ENCODE measurements at places on chromosomes 4 and X.

DNA sequence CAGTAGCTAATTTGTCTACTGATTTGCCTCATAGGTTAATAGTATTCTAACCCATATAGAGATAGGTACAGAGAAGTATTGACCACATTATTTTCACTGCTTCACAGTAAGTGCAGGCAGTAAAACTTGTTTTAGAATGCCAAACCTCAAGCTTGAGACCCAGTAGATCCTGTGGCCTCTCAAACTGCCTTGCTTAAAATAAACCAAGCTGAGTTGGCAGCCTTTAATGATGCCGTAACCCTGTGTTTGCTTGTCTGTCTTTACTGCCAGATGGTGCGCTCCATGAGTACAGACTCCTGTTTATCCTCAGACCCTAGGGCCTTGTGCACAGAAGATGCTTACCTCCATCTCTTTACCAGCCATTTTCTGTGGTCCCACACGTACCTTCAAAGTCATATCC is 50.8 kb downstream of the ANXA3 start:
- no peak for DNase-seq
- peaks cover 8% of the 10 kb centered on the region for H3K36me3 ChIP-seq
- no peaks in the 10 kb centered on the region for H3K4me1 ChIP-seq
- H3K27me3 ChIP-seq = no peaks in the 10 kb centered on the region

DNA sequence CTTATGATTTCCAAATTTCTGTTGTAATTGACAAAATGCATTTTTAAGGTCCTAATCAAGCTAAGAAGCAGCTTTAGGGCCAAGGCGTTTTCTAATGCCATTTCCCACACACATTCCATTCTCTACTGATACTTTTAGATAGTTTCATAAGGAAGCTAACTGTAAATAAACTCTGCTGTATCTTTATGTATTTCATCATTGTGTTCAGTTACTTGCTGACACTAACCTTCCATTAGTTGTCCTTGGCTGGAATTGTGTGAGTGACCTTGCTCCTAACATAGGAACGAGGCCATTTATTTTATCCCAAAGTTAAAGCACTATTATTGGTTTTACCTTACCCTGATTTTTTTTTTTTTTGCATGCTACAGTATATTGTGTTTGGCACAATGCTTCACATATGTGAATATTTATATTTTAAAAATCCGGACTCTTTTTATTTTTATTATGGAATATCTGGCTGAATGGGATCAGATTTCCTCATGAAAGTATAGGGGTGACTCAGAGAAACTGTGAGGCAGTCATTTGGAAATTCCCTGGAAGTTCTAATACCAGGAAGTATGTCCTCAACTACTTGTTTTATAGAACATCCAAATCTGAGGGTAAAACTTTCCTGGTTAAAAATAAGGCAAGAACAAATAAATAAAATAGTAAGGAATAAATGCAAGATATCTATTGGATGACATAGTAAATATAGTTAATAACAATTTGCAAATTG is 62.7 kb upstream of the SORBS2 start:
- H3K4me1 ChIP-seq = no peaks in the 10 kb centered on the region
- H3K36me3 ChIP-seq = no peaks in the 10 kb centered on the region
- no peaks in the 10 kb centered on the region for H3K27me3 ChIP-seq
- no peak for DNase-seq
- no peak overlapping the region for H3K27ac ChIP-seq

DNA sequence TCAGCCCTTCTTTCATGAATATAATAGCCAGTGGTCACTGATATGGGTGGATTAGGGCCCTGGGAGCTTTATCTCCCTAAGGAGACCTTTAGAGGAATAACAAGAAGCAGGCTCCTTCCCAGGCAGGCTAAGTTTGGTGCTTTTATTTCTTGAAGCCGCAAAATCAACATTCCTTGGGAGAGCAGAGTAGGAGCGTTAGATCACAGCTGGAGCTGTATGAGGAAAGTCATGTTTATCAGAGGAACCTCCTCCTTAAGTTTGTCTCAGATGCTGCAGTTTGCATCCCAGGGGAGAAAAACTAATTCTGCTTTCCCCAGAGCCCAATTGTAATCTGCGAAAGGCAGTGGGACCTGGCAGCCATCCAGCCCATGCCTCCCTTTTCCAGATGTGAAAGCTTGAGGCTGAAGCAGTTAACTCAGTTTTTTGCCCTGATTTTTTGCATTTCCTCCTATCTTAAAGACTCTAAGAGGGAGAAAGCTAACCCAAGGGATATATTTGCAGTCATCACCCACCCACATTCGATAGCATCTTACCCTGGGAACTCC is 186.0 kb upstream of the FRMPD4 start:
- no peak overlapping the region for H3K4me3 ChIP-seq
- no peaks in the 10 kb centered on the region for H3K4me1 ChIP-seq
- H3K36me3 ChIP-seq = peaks cover 2% of the 10 kb centered on the region
- H3K27me3 ChIP-seq = no peaks in the 10 kb centered on the region

GRCh38 chr4:2963966-2964471 is 648 bp downstream of the GRK4 start:
- no peaks in the 10 kb centered on the region for H3K27me3 ChIP-seq
- H3K4me1 ChIP-seq = no peaks in the 10 kb centered on the region
- H3K4me3 ChIP-seq = peak overlapping the region; percentile 82

DNA sequence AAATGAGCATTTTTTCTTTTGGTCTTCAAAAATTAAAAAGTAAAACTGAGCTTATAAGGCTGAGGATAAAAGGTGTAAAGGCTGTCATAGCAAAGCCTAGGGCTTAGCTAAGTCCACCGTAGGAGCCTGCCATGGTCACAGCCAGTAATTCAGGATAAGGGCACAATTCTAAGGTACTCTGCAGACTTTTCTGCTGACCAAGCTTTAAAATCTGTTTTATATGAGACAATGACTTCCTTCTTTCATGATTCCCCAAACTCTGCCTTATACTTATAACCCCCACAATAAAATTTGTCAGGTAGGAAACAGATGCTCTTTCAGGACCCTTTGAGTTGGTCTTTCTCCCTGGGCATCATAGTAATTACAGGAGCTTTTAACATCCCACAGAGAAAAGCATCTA is 138.5 kb downstream of the COL4A6 start:
- no peak overlapping the region for H3K4me3 ChIP-seq
- no peak for DNase-seq
- no peaks in the 10 kb centered on the region for H3K36me3 ChIP-seq
- no peak overlapping the region for H3K27ac ChIP-seq
- H3K4me1 ChIP-seq = peaks cover 7% of the 10 kb centered on the region

GRCh38 chr4:18441203-18441590 is 419.6 kb upstream of the LCORL start:
- no peak for DNase-seq
- no peaks in the 10 kb centered on the region for H3K27me3 ChIP-seq
- H3K4me1 ChIP-seq = no peaks in the 10 kb centered on the region
- H3K27ac ChIP-seq = no peak overlapping the region
- H3K4me3 ChIP-seq = no peak overlapping the region

DNA sequence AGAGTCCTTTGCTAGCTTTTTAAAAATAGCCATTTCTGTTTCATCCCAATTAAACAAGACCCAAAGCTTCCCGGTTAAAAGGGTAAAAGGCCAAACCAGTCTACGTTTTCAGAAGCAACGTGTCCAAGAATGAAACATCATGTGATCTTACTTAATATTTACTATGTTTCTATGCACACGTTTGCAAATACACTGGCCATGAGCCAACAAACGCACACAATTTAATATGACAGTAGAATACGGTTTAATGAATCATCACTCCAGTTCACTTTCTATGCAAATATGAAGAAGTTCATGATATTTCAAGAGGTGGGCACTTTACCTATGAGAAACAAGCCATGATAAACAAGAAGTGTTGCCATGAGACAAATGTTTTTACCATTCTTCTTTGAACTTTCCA is 4.3 kb downstream of the NR0B1 start:
- H3K27ac ChIP-seq = no peak overlapping the region
- DNase-seq = no peak
- no peaks in the 10 kb centered on the region for H3K36me3 ChIP-seq
- peaks cover 7% of the 10 kb centered on the region for H3K4me1 ChIP-seq
- H3K4me3 ChIP-seq = no peak overlapping the region
- peaks cover 9% of the 10 kb centered on the region for H3K27me3 ChIP-seq

DNA sequence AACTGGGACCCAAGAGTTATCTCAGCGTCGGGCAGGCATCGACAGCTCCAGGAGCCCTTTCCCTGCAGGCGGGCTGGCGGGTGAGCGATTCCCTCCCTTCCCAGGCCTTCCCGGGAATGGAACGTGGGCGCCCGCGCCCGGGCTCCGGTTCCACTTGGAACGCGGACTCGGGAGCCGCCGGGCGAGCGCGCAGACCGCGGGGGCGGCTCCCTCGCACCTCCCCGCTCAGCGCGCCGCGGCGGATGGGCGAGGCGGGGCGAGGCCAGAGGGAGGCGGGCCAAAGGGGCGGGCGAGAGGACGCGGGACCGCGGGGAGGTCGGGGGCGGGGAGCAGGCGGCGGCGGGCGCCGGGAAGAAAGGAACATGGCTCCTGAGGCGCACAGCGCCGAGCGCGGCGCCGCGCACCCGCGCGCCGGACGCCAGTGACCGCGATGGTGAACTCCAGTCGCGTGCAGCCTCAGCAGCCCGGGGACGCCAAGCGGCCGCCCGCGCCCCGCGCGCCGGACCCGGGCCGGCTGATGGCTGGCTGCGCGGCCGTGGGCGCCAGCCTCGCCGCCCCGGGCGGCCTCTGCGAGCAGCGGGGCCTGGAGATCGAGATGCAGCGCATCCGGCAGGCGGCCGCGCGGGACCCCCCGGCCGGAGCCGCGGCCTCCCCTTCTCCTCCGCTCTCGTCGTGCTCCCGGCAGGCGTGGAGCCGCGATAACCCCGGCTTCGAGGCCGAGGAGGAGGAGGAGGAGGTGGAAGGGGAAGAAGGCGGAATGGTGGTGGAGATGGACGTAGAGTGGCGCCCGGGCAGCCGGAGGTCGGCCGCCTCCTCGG is at the start of gene PKD2:
Gene PKD2 (plus strand): TSS at position 332 of the 818 bp plus-strand sequence. CDS start 99 bp downstream, at position 431.
- peaks cover 3% of the 10 kb centered on the region for H3K27me3 ChIP-seq
- peak; percentile 77 for DNase-seq
- H3K27ac ChIP-seq = no peak within 1 kb of the TSS
- peaks cover 2% of the 10 kb centered on the region for H3K36me3 ChIP-seq

DNA sequence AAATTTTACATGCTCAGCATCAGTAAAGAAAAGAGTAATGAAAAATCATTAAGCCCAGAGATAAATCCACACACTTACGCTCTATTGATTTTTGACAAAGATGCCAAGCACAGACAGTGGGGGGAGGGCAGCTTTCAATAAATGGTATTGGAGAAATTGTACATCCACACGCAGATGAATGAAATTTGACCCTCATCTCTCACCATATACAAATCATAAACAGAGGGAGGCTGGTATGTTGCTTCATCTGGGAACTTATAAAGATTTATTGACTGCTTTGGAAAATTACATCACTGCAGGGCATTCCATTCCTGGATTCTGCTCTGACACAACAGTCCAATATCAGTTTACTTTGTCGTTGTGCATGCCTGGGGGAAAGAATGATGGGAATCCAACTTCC is 58.4 kb upstream of the XAGE1A start:
- H3K27me3 ChIP-seq = no peaks in the 10 kb centered on the region
- no peak overlapping the region for H3K4me3 ChIP-seq
- H3K36me3 ChIP-seq = no peaks in the 10 kb centered on the region

DNA sequence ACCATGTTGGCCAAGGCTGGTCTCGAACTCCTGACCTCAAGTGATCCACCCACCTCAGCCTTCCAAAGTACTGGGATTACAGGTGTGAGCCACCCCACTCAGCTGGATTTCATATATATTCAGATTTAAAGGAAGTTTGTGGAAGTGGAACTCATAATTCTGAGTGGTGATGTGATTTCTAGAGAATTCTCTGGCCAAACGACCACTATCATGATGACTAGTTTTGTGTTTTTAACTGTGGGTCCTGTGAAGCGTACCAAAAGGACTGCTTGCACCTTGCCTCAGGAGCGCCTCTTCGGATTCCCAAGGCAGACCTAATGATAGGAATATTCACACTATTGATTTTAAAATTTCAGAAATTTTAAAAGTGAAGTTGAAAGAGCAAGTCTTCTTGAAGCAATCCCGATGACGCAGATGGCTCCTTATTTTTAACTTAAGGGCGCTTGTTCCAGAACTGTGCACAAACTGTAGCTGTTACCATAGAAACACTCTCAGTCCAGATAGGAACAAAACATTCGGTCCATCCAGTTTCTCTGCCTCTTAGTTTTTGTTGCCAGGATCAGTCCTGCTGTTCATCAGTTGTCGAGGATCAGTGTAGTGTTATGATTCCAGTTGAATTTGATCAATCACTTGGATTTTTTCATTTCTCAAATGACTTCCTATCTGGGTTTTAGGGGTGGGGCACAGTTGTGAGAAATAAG is 51.7 kb upstream of the CLCN4 start:
- peaks cover 46% of the 10 kb centered on the region for H3K36me3 ChIP-seq
- no peak overlapping the region for H3K27ac ChIP-seq
- H3K4me3 ChIP-seq = no peak overlapping the region
- H3K27me3 ChIP-seq = no peaks in the 10 kb centered on the region
- 0 out of 2 replicates have a peak, but pooled peaks cover 2% of the 10 kb centered on the region for H3K4me1 ChIP-seq

DNA sequence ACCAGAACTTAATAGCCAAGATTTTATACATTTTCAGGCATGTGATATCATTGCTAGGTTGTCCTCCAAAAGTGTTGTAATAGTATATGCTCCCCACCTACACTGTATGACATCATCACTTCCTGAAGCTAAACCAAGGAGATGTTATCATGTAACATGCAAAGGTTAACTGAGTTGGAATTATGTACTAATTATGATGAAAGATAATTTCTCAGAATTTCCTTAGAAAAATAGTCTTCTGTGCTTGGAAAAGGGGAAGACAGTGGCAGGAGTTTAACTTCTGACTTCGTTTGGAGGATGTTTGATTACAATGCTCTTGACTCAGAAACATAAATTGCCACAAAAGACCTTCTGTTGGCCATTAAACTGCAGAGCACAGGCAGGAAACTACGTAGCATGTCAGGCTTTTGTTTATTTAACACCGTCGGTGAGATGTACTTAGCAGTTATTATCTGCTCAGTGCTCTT is 83.6 kb upstream of the GUCY1A1 start:
- H3K4me1 ChIP-seq = no peaks in the 10 kb centered on the region
- no peaks in the 10 kb centered on the region for H3K36me3 ChIP-seq
- H3K4me3 ChIP-seq = no peak overlapping the region

DNA sequence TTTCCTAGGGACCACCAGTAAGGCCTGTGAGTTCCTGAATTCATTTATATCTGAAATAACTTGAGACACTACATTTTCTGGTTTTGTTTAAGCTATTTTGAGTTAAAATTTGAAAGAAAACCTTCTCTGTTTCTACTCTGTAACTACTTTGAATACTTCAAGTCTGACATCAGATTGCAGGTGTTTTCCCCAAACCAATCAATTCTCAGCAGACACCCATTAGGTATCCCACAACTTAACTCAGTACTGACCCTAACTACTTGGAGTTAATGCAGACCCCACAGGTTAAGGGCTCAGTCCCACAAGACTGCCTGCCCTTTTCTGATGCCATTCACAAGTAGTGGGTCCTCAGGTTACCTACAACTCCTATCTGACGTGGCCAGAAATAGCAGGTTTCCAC is 1100.0 kb upstream of the SLIT2 start:
- H3K27ac ChIP-seq = no peak overlapping the region
- H3K27me3 ChIP-seq = no peaks in the 10 kb centered on the region
- peaks cover 17% of the 10 kb centered on the region for H3K36me3 ChIP-seq
- H3K4me1 ChIP-seq = no peaks in the 10 kb centered on the region
- no peak overlapping the region for H3K4me3 ChIP-seq

Data from H9 (cell line).